Stimulated activated CD8-positive, alpha-beta memory T cell treated with anti-CD3 and anti-CD28 coated beads, Interleukin-7, amount 100 ng/mL, for 1 hour (primary cell): ENCODE measurements at places on chromosomes 2 and 18.

GRCh38 chr18:9260388-9261380 lies 73.9 kb upstream of the TWSG1 start:
- DNase-seq = no peak

GRCh38 chr2:205880048-205880447 lies 197.7 kb downstream of the NRP2 start:
- no peak for DNase-seq

DNA sequence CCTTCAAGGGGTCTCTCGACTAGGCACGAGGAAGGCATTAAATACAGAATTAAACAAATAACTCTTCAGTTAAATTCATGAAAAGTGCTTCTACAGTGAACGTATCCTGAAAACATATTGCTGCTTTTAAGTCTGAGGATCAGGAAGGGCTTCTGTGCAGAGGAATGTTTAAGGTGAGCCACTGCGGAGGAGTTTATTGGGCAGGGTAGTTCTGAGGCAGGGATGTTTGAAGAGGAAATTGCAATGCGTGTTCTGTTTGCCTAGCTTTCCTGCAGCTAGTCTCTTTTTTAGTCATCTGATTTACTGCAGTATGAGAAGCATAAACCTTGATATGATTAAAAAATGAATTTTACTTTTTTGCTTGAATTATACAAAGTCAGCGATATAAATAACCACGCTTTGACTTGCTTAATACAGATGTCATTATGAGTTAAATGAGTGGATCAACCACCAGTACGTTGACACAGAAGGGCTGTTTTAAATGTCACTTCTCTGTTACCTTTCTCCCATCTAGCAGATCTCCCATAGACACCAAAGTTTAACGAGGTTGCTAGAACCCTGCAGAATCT lies 98.7 kb downstream of the CTNNA2 start:
- DNase-seq = no peak

DNA sequence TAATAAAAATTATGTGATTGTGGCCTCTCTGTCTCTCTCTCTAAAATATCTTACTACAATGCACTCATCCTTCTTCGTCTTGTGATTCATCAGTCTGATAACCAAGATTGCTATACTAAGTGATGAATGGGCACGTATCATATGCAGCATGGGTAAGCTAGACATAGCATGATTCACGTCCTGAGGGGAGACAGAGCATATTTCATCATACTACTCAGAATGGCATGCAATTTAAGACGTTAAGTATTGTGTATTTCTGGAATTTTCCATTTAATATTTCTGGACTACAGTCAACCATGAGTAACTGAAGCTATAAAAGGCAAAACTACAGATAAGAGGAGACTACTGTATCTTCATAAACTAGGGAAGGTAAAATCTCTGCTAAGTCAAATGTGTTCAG lies 97.0 kb upstream of the CD226 start:
- no peak for DNase-seq

DNA sequence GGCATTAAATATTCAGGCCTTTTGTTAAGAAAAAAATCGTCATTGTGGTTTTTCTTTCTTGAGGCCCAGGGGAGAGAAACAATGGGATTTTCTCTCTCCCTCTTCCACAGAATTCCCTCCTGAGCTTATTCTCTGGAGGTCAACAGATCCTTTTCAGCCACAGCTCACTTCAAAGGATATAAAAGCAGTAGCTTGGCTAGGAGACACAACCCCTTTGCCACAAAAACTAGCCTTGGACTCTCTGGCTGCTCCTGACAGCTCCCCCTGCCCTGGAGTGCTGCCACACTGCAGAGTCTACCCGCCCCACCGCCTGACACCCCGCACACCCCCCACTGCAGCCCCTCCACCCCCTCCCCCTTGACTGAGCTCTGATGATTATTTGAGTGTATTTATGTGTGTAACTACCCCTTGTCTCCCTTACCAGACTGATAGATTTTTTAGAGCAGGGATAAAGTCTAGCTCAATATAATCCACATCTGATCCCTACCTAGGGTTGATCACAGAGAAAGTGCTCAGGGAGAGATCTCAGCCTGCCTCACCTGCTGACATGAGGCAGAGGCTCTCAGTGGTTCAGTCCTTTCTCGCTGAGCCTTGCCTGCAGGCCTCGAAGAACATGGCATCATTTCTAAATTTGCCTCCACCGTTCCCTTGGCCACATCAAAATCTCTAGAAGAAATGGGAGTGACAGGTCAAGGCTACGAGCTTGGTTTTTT lies 132.2 kb upstream of the SP5 start:
- no peak for DNase-seq

GRCh38 chr2:10007921-10008808 lies 35.2 kb upstream of the KLF11 start:
- DNase-seq = no peak

DNA sequence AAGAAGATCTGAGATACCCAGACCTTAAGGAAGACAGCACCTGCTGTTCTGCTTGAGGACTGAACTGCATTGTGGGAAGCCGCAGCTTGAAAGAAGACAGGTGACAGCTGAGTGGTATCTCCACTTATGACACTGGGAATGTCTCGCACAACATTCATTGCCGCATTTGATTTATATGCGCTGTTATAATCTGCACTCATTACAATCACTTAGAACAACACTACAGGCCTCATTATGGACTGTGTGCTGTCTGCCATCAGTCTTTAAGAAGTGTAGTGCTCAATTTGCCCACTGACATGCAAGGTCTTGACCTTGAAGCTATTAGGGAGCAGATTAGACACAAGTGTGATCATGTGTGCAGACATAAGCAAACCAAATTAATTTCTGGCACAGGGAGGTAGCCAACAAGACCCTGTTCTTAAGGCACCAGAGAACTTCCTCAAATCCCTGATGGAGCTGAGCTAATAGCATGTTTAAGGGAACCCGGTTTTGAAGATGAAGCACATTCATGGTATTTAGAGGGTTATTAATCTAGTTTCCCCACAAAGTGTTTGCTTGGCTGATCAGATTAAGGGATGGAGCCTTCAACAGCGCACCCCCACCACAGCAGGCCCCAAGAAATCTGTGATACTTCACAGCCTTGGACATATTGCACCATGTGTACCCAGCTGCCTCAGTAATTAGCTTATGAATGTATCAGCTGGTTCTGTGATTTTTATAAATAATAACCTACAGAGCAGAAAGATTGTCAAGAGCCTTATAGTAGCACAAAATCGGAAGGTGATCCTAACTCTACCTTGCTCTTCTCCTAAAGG lies 146.8 kb downstream of the SATB2 start:
- no peak for DNase-seq

DNA sequence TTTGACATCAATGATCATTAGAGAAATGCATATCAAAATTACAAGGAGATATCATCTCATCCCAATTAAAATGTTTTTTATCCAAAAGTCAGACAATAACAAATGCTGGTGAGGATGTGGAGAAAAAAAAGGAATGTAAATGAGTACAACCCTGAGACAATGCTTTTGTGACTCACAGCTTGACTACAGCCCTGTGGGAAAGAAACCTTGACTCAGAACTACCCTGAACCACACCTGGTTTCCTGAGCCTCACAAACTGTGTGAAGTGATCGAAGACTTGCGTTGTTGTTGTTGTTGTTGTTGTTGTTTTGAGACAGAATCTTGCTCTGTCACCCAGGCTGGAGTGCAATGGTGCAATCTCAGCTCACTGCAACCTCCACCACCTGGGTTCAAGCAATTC lies 266.6 kb upstream of the MYT1L start:
- DNase-seq = no peak

GRCh38 chr2:150232321-150232720 lies 255.1 kb downstream of the RND3 start:
- DNase-seq = no peak

- no peak for DNase-seq
Observed at GRCh38 chr2:11795590-11795989, 49.2 kb downstream of the LPIN1 start.

DNA sequence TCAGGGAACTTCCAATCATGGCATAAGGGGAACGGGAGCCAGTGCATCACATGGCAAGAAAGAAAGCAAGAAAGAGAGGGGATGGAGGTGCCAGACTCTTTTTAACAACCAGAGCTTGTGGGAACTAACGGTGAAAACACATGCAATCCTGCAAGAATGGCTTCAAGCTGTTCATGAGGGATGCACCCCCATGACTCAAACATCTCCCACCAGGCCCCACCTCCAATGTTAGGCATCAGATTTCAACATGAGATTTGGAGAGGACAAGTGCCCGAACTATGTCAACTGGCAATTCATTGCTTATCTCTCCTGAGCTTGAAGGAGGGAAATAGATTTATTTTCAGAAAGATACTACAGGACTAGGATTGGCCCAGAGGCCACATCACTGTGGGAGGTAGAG lies 270.0 kb downstream of the SLC4A3 start:
- no peak for DNase-seq

DNA sequence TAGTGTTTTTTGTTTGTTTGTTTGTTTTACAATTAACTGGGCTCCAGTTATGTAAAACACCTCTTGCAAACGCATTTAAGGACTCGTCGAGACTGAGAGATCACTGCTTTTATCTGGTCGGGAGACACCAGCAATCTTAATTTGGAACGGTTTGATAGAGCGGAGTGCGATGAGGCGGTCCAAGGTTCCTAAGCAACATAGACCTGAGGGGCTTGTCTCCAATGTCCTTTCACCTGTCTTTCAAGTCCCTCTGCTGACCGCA lies 729 bp upstream of the SELENOI start:
- DNase-seq = no peak

DNA sequence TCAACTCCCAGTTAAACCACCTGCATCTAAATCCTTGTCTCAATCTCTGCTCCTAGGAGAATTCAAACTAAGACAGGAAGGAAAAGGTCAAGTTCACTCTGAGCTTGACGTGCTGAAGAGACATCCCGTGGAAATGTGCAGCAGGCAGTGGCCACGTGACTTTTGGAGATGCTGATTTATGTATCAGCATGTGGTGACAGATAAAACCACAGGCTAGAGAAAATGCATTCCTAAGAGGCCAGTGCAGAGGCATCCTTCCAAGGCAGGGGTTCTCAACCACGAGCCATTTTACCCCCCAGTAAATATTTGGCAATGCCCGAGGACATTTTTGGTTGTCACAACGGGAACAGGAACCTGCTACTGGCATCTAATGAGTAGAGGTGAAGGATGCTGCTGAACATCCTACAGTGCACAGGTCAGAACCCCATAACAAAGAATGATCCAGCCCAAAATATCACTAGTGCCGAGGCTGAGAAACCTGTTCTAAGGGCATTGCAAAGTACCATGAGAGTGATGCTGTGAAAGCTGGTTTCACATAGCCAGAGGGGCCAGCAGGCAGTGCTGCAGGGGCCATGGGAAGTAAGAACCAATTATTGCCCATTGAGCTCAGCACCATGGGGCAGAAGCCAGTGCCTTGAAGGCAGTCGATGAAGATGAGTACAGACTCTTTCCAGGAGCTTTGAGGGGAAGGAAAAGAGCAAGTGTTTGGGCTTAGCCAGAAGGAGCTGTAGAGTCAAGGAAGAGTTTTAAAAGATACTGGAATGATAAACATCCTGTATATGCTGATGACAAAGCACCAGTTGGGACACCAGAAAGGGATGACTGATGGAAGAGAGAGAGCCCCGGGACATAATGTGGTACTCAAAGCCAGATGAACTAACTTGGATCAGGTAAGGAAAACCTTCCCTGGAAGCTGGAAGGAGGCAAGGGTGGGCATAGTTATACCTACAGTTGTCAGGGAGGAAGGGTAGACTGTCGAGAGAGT lies 174.6 kb downstream of the HAUS1 start:
- DNase-seq = no peak

DNA sequence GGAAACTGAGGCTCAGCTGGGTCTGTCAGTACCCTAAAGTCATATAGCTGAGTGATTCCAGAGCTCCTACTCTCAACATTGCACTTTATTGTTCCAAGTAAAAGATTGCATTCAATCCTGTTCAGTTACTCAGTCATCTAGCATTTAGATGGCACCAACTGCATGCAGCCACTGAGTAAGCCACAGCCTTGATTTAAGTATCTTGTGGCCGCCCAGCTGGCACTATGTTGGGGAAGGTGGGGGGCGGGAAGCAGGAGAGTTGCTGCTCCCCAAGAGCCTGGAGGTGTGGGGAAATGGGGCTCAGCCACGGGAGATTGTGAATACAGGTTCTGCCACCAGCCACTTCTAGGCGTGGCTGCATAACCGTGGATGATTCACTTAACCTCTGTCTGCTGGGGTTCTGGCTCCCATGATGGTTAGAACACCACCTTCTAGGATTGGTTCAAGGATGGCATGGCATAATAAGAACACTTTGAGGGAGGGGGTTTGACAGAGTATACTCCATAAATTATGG lies 17.1 kb downstream of the ZFP36L2 start:
- DNase-seq = no peak

- DNase-seq = no peak
Observed at GRCh38 chr2:66547887-66548286, 113.0 kb downstream of the MEIS1 start.

DNA sequence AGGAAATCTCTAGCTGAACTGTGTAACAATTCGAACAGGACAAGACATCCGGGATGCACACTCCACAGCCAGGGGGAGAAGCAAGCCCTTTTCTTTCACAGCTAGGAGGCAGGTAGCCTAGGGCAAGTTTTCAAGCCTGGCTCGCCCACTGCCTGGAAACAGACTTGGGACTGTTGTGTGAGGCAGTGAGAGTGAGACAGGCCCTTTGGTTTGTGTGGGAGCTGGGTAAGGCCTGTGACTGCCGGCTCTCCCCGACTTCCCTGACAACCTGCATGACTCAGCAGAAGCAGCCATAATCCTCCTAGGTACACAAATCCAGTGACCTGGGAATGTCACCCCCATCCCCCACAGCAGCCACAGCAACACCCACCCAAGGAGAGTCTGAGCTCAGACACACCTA lies 179.7 kb downstream of the WDPCP start:
- DNase-seq = no peak

DNA sequence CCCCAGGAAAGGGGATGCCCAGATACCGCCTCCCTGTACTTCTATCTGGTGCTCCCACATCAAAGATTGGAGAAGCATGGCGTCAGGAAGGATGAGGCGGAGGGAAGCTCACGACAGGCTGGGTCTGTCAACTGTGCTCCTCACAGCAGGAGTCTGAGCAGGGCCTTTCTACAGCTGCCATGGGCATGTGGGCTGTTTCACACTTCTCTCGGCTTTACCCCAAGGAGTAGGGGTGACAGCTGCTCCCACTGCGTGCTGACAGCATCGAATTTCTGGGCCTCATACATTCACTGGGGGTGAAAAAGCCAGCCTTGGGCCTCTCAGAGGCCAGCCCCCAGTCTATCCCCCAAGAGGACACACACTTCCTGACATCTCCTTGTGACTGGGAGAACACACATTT lies 21.1 kb downstream of the NEURL3 start:
- no peak for DNase-seq

- no peak for DNase-seq
Observed at GRCh38 chr2:162062559-162062958, 11.5 kb downstream of the DPP4 start.

GRCh38 chr18:48446582-48447225 lies 37.5 kb upstream of the ZBTB7C start:
- peak; percentile 34 for DNase-seq
